ENCODE measurements at places on chromosomes 6 and 20.

DNA sequence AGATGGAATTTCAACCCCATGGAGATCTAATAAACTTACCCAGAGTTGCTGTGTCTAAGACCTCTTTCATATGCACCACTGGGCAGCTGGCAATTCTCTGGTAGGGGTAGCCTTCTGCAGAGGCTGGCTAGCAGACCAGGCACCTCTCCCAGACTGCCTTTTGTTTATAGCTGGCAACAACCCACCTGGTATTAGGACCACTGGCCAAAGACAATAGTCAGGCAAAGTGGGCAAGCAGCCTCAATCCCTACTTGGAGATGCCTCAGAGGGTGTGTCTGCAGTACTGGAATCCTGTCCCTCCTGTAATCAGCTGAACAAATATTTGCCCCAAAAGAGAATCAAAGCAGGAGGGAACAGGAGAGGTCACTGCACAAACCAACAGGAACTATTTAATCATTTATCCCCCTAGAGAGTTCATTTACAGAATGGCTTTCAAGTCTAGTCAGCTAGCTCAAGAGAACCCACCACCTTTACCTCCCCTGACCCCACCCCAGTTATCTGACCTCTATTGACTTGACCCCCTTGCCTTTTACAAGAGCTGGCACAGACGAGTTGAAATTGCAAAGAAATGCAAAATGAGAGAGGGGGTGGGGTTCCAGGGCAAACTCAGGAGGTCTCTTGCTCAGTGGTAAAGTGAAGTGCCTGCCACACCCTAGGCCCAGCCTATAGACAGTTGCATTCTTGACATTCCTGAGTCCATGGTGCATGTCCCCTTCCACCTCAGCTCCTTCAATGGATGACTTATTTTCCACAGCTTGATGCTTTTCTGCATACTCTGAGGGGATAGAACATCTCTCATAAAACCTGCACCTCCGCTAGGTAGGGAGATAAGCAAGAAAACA lies 2.8 kb downstream of the BCL2L1 start:
- no peak for DNase-seq

DNA sequence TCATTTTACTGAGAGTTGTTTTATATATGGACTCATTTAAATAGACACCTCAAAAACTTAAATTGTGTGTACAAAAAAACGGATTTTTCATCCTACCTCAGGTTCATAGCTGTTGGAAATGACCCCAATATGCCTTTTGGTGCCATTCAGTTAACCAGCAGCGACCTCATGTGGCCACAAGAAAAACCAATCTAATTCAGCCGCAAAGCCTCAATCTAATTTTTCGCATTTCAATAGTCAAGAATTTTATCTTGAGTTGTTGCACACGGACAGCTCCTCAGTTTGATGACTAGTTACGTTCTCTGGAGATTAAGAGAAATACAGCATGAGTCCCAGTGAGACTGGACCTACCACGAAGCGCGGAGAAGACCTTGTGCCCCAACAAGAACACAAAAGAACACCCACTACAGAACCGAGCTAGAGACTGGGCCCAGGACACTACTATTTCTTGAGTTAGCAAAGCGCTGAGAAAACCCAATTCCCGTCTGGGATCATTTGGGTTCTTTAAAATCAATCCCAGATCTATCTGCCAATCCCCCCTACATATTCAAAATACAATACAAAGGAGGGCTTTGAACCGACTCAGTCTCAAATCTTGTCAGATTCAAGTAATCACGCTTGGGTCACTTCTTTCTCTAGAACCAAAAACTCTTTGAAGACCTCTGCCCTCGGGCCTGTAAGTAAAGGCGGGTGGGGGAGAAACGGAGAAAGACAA lies 1.1 kb downstream of the TCP11 start:
- peak; percentile 21 for DNase-seq

DNA sequence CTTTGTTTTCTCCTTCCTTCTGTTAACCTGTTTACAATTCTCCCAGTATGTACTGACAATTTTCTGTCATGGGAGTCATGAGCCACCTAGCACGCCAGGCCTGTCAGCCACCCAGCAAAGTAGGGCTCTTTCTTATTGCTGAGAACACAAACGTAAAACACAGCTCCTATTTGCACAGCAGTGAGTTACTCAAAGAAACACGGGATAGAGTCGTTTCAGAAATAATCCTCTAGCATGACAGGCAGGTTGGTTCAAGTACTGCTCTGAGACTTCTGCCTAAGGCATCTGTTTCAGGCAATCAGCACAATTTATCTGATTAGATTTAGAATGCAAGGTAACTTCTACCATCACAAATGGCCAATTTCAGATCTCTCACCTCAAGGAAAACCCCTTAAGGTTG lies 88.8 kb downstream of the CD24 start:
- DNase-seq = peak; percentile 26

GRCh38 chr6:138291036-138291848 lies 73.0 kb upstream of the PBOV1 start:
- no peak for DNase-seq

GRCh38 chr6:125250511-125250910 lies 51.3 kb downstream of the HDDC2 start:
- DNase-seq = no peak

DNA sequence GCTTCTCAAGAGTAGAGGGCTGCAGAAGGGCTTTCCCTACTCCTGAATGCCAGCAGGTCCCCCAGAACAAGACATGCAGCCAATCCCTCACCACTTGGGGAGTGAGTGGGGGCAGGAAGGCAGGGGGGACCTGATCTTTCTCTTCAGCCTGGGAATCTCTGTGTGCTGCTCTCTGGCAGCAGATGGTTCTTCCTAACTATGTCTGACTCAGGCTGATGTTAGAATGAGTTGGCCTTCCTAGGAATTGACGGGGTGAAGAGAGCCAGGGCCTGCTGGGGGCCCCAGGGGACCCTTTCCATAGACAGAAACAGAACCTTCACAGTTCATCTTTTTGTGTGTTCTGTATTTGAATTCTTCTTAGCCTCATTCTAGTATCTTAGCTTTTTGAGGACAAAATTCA lies 29.0 kb upstream of the TCP11 start:
- no peak for DNase-seq

- DNase-seq = no peak
Measured at GRCh38 chr20:11219192-11219591, 545.4 kb upstream of the JAG1 start.

GRCh38 chr6:7991536-7991935 lies 72.7 kb downstream of the BLOC1S5 start:
- no peak for DNase-seq

- DNase-seq = no peak
Measured at GRCh38 chr6:144953552-144954240, 668.6 kb downstream of the UTRN start.

DNA sequence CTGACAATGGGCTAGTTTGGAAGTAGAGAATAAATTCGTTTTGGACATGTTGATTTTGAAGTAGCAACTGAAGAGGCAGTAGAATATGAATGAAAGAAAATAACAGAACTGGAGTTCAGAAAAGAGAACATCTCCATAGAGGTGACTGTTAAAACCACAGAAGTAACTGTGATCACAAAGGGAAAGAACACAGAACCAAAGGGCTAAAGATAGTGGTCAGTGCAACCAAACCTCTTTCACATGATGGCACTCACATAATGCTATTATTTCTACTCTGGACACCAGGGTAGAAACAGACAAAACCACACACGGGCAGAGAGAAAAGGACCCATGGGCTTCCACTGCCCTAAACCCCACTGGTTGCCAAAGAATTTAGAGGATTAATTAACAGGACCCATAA lies 58.5 kb downstream of the CDK19 start:
- no peak for DNase-seq

GRCh38 chr6:3398165-3398562 lies 58.7 kb downstream of the SLC22A23 start:
- no peak for DNase-seq

DNA sequence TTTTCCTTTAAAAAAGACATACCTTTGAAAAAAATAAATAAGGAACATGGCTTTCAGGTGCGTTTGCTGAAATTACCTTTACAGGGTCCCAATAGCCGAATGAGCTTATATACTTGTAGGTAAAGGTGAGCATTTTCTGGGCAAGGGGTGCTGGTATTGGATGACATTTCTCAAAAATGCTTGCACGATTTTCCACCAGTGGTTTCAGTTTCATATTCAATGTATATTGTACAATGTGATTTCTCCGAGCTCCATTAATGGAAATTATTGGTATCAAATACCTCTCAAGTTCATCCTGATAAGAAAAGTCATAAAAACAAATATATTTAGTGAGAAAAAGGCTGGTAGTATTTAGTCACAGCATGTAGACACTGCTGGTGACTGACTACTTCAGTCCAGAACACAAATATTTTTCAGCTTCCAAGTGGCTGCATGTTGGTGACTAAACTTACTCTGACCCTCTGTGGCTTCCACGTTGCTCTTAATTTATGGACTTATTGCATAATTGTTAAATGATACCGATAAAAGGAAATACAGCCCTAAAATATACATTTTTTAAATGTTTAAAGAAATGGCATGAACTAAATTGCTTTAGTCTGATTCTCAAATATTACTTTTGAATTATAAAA lies 32.9 kb upstream of the ZBTB24 start:
- no peak for DNase-seq
